ENCODE measurements at places on chromosomes 2 and 18.

DNA sequence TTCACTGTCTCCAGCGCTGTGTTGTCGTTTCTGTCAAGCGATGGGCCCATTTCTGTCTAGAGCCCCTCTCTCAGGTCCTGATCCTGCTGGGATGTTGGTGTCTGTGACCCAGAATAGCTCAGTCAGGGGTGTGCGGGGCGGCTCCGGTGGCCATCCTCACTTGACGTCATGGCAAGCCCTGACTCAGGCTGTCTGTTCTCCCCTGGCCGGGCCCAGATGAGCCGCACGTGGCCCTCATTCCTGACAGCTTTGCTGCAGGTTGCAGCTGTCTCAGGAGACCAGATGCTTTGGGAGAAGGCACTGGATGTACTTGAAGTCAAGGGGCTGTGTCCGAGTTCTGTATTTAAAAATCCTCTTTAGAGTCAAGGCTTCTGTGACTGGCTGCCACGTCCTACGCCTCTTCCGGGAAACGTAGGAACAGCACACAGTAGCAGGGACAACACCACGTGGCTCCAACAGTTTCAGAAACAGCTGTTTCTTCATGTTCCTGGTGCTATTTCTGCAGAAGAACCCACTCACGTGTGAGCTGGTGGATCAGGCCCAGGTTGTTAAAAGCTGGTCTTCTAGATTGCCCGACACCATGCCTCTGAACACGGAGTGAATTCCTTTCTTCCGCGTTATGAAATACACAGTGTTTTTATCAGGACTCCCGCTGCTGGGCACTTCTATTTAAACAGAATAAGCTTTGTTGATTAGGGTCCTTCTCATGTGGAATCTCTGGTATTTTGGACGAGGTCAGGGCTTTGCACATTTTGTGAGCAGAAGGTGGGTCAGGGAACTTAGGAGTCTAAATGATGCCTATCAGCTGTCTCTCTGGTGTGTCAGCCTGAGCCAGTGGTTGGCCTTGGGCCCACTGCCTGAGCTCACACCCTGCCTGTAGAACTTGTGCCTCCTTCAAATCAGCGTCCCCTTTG is 28.3 kb upstream of the NTSR2 start:
- no peak for DNase-seq

GRCh38 chr2:167342769-167343168 is 454.5 kb downstream of the XIRP2 start:
- DNase-seq, result no peak

DNA sequence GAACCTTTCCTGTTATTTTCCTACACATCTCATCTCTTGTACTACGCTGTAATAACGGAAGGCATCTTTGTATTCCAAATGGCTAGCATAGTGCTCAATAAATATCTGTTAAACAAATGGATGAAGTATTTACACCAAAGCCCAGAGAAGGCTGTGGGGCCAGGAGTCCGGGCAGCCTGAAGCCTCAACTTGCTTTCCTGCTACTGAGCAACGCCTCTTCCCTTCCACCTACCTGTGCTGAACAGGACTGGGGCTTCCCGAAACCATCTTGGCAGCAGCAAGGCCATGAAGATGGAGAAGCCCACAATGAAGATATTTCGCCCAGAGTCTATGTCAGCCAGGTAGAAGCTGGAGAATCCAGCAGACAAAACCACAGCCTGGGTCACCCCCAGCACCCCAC is 2.5 kb upstream of the NHEJ1 start:
- DNase-seq, result no peak

GRCh38 chr2:217671075-217671474 is 331.7 kb downstream of the TNS1 start:
- DNase-seq, result no peak

DNA sequence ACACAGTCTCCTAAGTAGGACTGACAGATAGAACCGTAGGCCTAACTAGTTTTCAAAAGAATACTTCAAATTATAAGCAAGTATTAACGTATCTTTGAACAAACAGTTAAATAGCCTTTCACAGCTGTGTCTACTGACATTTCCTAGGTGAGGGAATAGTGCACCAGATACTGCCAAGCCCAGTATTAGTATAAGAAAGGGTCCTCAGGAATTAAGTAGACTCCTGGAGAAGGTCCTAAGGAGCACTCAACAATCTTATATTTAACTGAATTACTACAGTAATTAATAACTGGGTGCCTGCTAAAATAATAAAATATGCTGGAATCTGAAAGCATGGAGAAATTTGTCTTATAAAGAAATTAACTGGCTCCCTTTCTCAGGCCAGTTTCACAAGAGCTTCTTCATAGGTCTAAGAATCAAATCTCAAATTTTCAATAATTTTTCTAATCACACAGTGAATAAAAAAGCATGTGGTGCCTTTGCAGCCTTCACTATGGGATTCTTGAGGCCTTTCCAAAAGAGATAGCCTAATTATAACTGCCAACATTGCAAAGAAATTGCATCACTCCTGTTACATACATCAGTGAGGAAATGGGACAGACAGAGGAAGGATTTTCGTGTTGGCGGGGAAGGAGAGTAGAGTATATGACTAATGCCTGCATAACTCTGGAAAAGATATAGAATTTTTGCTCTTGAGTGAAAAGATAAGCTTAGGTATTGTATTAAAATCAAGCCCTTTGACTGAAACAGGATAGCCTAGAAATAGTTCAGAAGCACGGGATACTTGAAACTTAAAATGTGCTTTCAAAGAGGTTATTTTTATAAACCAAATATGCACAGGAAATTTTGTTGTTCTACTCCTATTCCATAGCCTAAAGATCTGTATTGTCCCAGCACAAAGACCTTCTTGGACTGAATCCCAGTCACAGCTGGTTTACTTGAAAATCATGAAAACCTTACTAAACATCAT is 228.6 kb upstream of the STK17B start:
- DNase-seq, result no peak

DNA sequence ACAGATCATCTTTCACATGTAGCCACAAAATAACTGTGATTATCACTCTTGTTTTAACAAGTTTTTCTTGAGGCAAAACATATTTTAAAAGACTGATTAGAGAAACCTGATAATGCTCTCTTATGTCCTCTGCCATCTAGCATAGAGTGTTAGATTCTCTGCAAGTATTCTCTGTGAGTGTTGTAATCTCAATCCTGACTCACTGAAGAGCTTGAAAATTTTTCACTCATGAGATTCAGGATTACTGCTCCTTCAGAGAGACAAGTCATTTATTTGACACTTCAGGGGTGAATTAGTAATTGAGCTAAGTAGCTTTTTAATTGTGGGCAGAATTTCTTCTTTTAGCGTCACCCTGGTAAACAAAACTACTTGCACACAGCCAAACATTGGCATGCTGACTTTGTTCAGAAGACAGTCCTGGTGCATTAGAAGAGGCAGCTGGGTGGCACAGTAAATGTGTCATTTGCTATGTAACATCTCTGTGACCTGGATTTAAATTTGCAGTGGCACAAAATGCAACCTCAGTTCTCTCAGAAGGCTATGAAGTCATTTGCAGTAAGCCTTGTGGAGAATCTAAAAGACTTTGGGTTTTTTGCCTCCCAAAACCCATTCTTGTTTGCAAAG is 172.9 kb downstream of the LRP1B start:
- DNase-seq, result no peak

DNA sequence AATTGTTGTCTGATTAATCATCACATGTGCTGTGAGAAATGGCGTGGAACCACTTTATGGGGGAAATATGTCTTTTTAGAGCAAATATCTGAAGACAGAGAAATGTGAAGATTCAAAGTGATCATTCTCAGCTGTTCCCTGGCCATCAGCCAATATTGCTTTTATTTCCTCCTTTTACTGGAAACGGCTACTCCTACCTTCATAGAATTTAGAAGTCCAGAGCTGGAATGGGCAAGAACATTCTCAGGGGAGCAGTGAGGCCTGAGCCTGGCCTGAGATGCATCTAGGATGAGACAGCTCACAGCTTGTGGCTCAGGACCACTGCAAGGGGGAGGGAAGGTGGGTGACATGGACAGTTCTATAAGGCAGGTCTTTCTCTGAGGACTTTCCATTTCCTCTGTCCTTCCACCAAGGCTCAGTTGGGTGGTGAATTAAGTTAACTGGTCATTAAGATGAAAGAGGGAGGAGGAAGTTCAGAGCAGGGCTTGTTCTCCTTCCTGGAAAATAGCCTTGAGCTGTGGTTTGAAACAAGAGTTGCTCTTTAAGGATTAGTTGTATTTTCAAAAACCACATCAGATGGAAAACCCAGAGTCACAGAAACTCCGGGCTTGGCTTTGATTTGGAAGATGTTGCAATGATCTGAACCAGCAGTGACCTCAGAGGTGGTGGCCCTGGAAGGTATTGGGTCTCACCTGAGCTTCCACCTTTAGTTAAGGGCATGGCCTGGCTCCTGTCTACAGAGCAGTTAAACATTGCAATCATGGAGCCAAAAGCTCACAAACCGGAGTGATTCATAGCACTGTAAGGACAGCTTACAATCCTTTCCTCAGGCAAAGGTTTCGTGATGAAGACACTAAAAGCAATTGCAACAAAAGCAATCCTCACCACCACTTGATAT is 144.3 kb downstream of the VAPA start:
- DNase-seq, result no peak

- DNase-seq, result no peak
Measured at GRCh38 chr2:192947352-192947751, 752.6 kb upstream of the TMEFF2 start.

GRCh38 chr2:240239325-240239724 is 98.9 kb upstream of the OTOS start:
- no peak for DNase-seq

DNA sequence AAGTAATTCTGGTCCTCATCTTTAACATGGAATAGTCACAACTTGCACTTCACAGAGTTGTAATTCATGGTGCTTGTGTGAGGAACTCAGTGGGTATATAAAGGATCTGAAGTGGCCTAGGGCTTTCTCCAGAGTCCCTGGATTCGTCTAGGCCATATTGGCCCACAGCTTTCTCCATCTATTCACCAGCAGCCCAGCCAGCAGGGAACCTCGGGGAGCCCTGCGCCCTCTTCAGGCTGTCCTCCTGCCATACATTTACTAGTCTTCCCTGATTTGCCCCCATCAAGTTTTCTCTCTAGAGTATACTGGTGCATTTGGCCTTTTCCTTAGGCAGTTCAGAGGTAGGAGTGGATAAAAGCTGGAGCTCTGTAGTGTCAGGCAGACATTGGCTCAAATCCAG is 278.3 kb downstream of the MYCN start:
- DNase-seq, result no peak

- DNase-seq, result no peak
Measured at GRCh38 chr2:26574900-26575560, 66.1 kb downstream of the CIB4 start.

Data from stimulated activated CD8-positive, alpha-beta memory T cell treated with anti-CD3 and anti-CD28 coated beads, Interleukin-4, amount 100 ng/mL, for 4 hours (primary cell).